ENCODE measurements at places on chromosomes 2 and 18. TPM values are rescaled to one million over a fixed set of nuclear protein-coding genes. Genes with fewer than 3 reads are reported as not detected.

The KCNG2 gene
- polyA plus RNA-seq, result 1.5 TPM

The SP140L gene
- 3.5 TPM for polyA plus RNA-seq

The ARHGAP28 gene
- polyA plus RNA-seq, result 9.3 TPM

The MDH1B gene
- 6.2 TPM for polyA plus RNA-seq

The CHRND gene
- 0.74 TPM for polyA plus RNA-seq

The RBM43 gene
- polyA plus RNA-seq, result 7.7 TPM

The MOCOS gene
- 0.76 TPM for polyA plus RNA-seq

The WIPF1 gene
- 22.5 TPM for polyA plus RNA-seq

The NYAP2 gene
- polyA plus RNA-seq, result 8.6 TPM

The CHRNG gene
- 0.35 TPM for polyA plus RNA-seq

The EIF2AK3 gene
- polyA plus RNA-seq, result 13.8 TPM

The ELOA2 gene
- polyA plus RNA-seq, result 0.06 TPM

The PAIP2B gene
- 16.9 TPM for polyA plus RNA-seq

The POTEE gene
- not detected for polyA plus RNA-seq

The KANSL3 gene
- 44.4 TPM for polyA plus RNA-seq

The FMNL2 gene
- polyA plus RNA-seq, result 142 TPM

The KCNS3 gene
- polyA plus RNA-seq, result 20.2 TPM

The SNX17 gene
- polyA plus RNA-seq, result 88.5 TPM

The SPP2 gene
- 0.44 TPM for polyA plus RNA-seq

The SLC4A3 gene
- 61.3 TPM for polyA plus RNA-seq

The SLC30A3 gene
- 18.6 TPM for polyA plus RNA-seq

The MFSD6 gene
- polyA plus RNA-seq, result 44.5 TPM

The CPLX4 gene
- polyA plus RNA-seq, result 0.35 TPM

The PLEKHH2 gene
- 16.2 TPM for polyA plus RNA-seq

The ABCA12 gene
- polyA plus RNA-seq, result 0.17 TPM

The RESP18 gene
- polyA plus RNA-seq, result 6.6 TPM

The PLCD4 gene
- polyA plus RNA-seq, result 12.8 TPM

The IFIH1 gene
- 6.1 TPM for polyA plus RNA-seq

Measured in spinal cord (tissue), 10 donors.